ENCODE measurements at places on chromosomes 3 and 15.
A peak's percentile ranks its signal among the peaks of the same experiment; 100 is the strongest.

- no peak for DNase-seq
These were observed 3.6 kb downstream of the PRSS50 start for GRCh38 chr3:46713898-46714552.

DNA sequence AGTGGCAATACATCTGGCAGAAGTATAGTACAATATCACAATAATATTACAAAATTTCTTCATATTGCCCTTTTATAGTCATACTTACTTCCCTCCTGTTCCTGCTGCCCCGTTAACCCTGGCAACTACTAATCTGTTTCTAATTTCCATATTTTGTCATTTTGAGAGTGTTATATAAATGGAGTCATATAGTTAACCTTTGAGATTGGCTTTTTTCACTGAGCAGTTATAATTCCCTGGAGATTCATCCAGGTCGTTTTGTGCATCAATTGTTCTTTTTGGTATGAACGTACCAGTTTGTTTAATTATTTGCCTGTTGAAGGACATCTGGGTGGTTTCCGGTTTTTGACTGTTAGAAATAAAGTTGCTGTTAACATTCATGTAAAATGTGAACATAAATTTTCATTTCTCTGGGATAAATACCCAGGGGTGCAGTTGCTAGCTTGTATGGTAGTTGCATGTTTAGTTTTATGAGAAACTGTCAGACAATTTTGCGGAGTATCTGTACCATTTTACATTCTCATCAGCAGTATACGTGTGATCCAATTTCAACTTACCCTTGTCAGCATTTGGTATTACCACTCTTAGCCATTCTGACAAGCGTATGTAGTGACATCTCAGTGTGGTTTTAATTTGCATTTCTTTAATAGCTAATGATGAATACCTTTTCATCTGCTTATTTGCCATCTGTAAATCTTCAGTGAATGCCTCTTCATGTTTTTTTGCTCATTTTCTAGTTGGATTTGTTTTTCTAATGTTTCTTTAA, 32.2 kb upstream of the IL20RB start:
- no peak for DNase-seq

GRCh38 chr15:67501836-67502461, 19.0 kb upstream of the C15orf61 start:
- DNase-seq: no peak

GRCh38 chr3:155548195-155548594, 196.7 kb downstream of the PLCH1 start:
- no peak for DNase-seq

- no peak for DNase-seq
These were observed 16.1 kb upstream of the BLM start for GRCh38 chr15:90701048-90701447.

GRCh38 chr3:147377412-147378367, 28.7 kb downstream of the ZIC4 start:
- no peak for DNase-seq

- DNase-seq: no peak
These were observed 384.0 kb upstream of the RORA start for GRCh38 chr15:61613138-61613537.

GRCh38 chr3:193951859-193952258, 184.1 kb upstream of the HES1 start:
- DNase-seq: peak; percentile 23

DNA sequence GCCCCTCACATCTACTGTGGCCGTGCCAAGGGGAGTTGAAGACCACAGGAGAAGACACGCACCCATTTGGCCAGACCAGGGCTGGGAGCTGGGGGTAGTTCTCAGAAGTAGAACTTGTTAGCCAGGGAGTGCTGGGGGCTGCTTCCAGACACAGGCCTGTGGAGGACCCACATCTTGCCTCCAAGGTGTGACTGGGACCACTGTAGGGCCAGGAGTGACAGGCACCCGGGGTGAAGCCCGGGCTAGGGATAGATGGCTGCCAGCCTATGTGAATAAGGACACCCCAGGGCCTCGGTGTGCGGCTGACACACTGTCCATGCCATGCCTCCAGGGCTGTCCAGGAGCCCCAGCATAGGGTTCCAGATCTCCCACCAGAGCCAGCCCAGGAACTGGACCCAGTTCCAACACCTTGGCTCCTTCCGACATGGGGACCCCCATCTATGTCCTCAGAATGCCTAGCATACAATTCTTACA, 1.8 kb downstream of the ANPEP start:
- DNase-seq: no peak

GRCh38 chr3:168876346-168877035, 780.8 kb upstream of the GOLIM4 start:
- no peak for DNase-seq

DNA sequence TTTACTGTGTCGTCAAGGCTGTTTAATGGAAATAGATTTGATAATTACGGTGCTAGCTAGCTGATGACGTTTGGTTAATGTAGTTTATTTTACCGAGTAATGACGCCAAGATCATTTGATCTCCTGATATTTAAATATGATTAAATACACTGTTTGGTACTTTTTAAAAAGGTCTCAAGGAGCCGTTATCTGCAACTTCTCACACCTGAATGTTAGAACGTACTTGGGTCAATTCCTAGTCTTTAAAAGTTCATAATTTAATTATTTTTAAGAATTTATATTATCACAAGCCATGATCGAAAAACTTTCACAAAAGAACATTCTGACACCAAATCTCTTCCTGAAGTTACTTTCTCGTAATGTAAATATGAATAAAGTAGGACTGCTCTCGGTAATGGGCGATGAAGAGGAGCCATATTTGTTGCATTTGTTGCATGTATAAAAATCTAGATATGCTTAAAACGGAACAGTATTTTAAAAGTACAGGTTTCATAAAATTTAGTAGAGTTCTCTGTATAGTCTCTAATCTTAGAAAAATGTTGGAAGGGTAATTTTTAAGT, 16.2 kb upstream of the CHD2 start:
- no peak for DNase-seq

DNA sequence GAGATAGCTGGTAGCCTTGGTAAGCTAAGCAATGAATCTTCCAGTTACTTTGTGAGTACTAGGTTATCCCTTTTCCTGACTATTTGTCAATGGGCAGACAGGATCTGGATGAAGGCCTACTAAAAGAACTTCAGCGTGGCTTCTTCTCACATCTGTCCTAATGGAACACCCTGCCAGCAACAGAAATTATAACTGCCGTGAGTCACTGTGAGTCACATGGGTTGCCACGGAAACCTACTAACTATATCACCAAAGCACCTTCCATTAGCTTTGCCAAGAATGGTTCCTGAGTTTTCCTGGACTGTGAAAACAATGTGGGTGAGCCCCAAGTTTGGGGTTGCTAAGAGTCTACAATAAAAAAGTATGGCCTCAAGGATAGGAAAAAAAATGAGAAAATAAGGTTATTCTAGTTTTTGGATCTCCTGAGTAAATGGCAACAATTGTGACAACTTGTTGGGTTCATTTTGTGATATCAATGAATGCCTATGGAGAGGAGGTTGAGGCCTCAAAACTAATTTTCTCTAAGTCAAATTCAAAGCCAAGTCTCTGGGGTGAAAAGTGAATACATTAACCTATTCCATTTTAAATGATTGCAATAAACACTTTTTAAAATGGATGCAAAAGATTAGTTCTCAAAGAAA, 195.1 kb upstream of the ICE2 start:
- no peak for DNase-seq

GRCh38 chr15:39887832-39888231, 32.2 kb downstream of the GPR176 start:
- no peak for DNase-seq

- peak; percentile 72 for DNase-seq
These were observed 1.3 kb downstream of the FAM43A start for GRCh38 chr3:194686816-194687637.

- no peak for DNase-seq
These were observed 6.8 kb downstream of the CSTA start for GRCh38 chr3:122331886-122332285.
